Immature natural killer cell (primary cell): ENCODE measurements at places on chromosomes 2 and 18. TPM values are rescaled to one million over a fixed set of nuclear protein-coding genes. Genes with fewer than 3 reads are reported as not detected.

Gene SRD5A2
- polyA plus RNA-seq, result not detected

Gene LDLRAD4
- 11.3 TPM for polyA plus RNA-seq

Gene REG3G
- polyA plus RNA-seq, result not detected

Gene SLC23A3
- polyA plus RNA-seq, result not detected

Gene ALKAL2
- polyA plus RNA-seq, result 6.6 TPM

Gene DUSP19
- polyA plus RNA-seq, result 0.91 TPM

Gene RAX
- polyA plus RNA-seq, result not detected

Gene HOXD3
- not detected for polyA plus RNA-seq

Gene SLC9A2
- polyA plus RNA-seq, result not detected

Gene GKN2
- not detected for polyA plus RNA-seq

Gene SNRNP200
- 46.6 TPM for polyA plus RNA-seq

Gene IHH
- polyA plus RNA-seq, result not detected

Gene DNAJC5G
- not detected for polyA plus RNA-seq

Gene SLC19A3
- not detected for polyA plus RNA-seq

Gene CGREF1
- polyA plus RNA-seq, result not detected

Gene MROH2A
- polyA plus RNA-seq, result not detected

Gene FOXD4L1
- polyA plus RNA-seq, result not detected

Gene PAX8
- polyA plus RNA-seq, result 0.93 TPM

Gene ENOSF1
- 1.9 TPM for polyA plus RNA-seq

Gene EML4
- 28.9 TPM for polyA plus RNA-seq

Gene NEU2
- polyA plus RNA-seq, result not detected

Gene EML6
- polyA plus RNA-seq, result not detected

Gene ABCB11
- polyA plus RNA-seq, result not detected

Gene HOXD4
- polyA plus RNA-seq, result not detected

Gene RAMP1
- 96.5 TPM for polyA plus RNA-seq

Gene CYP1B1
- 1.2 TPM for polyA plus RNA-seq

Gene MSTN
- not detected for polyA plus RNA-seq

Gene DSG2
- not detected for polyA plus RNA-seq

Gene ELOA2
- not detected for polyA plus RNA-seq

Gene ITGB6
- polyA plus RNA-seq, result not detected

Gene NDUFS1
- 39.7 TPM for polyA plus RNA-seq

Gene PRSS56
- not detected for polyA plus RNA-seq

Gene IL36B
- polyA plus RNA-seq, result not detected

Gene RFX8
- polyA plus RNA-seq, result not detected

Gene PTPRM
- polyA plus RNA-seq, result 1.3 TPM

Gene REG1B
- polyA plus RNA-seq, result not detected

Gene OTOS
- polyA plus RNA-seq, result not detected

Gene DPYSL5
- not detected for polyA plus RNA-seq

Gene CTAGE1
- not detected for polyA plus RNA-seq

Gene CCDC85A
- not detected for polyA plus RNA-seq

Gene GAL3ST2
- not detected for polyA plus RNA-seq

Gene EIF4E2
- 82.0 TPM for polyA plus RNA-seq

Gene FKBP7
- 6.9 TPM for polyA plus RNA-seq
